ENCODE measurements at places on chromosomes 6 and 20.

DNA sequence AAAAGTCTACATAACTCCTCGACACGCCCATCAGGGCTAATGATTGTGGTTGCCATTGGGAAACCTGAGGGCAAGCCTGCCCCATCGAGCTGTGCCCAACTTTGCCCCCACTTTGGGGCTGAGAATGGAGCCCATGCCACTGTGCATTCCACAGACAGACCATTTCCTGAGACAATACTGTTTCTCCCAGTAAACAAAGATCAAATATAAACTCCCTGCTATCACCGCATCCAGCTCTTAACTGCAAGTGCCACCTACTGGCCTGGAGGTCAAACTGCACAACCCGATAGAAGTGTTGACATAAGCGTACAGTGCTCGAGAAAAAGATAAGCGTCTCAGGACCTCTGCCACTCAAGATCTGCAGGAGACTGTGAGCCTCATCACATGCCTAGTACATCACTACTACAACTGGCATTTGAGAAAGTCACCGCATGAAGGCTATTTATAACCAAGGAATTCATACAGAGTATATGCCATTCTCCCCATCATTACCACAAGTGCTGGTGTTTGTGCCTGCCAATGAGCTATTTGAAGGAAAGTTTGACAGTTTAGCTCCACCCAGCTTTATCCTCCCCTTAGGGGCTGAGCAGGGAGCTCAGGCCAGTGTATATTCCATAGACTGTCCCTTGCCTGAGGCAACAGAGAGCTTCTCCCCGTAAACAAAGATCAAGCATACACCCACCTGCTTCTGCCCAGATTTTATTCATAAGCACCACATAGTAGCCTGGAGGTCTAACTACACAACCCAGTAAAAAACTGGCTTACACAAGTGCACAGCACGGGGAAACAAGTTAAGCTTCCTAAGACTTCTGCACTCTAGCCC is 4.5 kb upstream of the DEFB126 start:
- no peak for DNase-seq

DNA sequence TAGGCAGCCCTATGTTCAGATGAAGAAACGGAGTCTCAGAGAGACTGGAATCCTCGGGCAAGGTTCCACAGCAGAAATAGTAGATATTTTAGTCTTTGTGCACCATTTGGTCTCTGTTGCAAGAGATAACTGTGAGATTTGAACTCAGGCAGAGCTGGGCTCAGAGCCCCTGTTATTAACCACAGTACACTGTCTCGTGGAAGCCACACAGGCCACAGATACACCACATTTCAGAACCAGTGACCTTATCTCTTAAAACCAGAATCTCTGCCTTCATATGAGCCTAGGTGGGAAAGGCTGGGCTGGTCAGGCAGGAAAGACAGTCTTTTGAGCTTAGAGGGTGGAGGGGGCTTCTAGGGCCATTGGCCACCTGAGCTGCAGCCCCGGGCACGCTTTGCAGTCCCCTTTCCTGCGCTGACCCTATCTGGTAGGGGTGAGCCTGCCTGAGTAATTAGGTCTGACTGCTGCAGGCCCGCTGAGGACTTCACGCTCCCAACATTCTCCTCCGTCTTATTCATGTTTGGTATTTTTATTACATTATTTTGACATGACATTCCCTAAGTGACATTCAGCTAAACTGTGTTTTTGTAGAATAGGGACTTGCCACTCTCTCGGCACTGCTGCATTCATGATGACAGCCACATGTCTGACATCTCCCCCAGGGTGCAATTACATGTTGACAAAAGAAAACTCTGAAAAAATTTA is 71.1 kb downstream of the KCNB1 start:
- no peak for DNase-seq

GRCh38 chr6:579339-579738 is 77.6 kb downstream of the HUS1B start:
- no peak for DNase-seq

GRCh38 chr6:121338366-121338765 is 4.1 kb upstream of the TBC1D32 start:
- no peak for DNase-seq

DNA sequence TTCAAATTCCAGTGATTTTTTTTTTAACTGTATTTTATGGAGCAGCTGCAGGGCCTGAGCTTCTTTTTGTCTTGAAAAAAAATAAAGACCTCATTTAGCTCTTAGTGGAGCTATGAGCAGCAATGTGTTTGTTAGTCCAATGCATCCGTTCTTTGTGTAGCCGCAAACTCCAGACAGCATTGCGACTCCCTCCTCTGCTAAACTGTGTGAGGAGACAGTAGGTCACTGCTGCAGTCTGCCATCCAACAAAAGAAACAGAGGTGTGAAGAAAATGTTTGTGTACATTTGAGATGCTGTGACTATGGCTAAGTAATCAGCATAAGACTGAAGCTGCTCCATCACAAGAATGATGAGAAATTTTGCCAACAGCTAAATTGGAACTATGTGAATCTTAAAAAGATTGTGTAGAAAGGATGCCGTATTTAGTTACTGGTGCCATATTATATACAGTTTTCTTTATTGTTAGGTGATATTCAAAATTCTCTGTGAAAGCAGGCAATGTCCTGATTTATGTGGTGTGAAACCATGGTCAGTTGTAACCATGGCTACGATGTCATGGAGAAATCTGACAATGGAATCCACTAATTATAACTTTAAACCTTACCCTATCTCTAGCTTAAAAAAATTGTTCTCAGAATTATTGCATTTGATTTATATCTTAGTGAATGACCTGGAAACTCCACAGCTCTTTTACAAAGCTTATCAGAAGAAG is 428.8 kb upstream of the EPHA7 start:
- no peak for DNase-seq

DNA sequence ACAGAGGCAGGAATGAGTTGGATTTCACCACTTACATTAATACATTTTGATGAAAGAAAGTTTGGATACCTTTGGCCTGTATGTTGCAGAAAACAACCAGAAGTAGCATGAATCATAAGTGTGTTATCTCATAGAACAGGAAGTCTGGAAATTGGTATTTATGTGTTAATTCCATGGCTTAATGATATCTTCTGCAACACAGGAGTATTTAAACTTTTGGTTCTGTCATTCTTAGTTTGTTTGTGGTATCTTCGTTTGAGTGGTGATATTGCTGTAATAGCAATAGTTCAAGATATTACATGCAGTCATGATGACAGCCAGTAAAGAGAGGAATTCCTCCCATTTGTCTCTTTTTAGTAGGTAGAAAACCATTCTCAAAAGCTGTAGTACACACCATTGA is 177.3 kb downstream of the CDKAL1 start:
- DNase-seq, result no peak

DNA sequence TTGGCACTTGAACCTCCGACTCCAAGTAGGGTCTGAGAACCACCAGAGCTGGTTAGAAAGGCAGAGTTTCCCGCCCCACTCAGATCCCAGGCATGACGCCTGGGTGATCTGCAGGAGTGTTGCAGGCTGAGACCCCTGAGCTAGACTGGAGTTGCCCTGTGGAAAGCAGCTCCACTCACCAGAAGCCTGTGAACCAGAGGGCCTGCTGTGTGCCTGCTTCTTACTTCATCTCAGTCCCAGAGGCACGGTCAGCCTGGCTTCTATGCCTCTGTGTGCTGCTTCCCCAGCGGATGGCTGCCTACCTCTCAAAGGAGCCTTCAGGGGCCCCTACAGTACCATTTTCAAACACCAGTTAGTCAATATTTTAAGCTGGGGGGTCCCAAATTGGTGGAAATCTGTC is 15.6 kb upstream of the CCN6 start:
- no peak for DNase-seq

DNA sequence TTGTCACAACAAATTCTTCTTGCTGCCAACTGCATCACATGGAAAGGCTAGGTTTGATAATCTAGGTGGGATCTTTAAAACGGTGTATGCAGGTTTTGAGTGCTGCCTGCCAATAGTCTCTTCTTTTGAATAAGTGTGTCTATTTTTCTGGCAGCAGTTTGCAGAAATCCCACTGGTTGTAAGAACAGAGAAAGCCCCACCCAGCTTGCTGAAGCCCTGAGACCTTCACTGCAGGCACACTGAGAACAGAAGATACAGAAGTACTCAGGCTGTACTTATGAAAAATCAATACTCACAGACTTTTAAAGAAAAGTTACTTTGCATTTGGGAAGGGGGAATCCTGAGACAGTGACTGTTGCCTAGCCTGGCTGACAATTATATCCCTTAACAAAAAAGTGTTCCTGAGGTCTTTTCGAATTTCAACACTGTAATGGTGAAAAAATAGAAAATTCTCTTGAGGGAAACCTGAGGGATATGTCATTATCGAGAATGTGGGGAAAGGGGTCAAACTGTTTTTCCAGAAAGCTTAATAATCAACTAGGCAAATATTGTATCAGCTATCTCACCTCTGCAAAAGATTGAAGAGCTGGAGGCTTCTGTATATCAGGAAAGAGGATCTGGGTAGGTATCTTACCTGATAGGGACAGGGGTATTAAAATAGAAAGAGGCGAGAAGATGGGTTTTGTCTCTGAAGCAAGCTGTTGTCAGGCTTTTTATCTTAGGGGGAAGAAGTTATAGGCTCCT is 199.9 kb downstream of the LRFN2 start:
- DNase-seq, result no peak

Data from stimulated activated CD4-positive, alpha-beta T cell treated with anti-CD3 and anti-CD28 coated beads, TNF-alpha, amount 100 ng/mL, for 48 hours (primary cell).